ENCODE measurements at places on chromosomes 3 and 15.

DNA sequence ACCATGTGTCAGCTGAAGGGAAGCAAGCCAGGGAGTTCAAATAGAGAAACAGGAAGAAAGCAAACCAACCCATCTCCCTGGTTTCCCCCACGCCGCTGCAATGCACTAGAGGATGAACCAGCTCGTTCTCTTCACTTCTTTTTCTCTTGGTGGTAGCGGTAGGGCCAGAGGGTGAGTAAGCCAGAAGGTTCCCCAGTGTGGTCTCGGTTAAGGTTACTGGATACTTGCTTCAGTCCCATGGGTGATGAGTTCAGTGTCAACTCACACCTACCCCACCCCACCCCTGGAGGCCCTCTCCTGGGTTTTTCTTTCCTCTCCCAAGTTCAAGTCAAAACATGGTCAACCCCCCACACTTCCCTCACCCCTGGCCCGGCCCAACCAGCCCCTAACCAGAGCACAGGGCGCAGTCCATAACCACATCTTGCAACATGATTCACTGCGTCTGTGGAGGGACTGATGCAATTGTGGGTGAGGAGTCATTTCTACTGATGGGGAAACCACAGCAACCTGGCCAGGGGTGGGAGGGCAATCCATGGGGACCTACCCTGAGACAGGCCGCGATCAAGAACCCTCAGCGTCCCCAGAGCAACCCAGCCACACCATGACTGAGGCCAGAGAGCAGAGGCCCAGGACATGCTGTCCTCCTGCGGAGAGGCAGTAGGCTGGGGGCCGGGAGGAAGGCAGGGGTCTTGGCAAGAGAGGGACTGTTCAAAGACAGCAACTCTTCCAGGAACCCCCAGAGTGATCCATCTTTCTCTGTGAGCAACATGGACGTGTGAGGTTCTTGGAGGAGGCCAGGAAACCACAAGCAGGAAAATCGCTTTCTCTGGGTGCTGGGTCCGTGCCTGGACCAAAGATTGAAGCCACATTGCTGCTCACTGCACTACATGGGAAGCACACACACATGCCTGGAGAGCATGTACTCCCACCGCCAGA lies 276.6 kb downstream of the UACA start:
- no peak for DNase-seq

DNA sequence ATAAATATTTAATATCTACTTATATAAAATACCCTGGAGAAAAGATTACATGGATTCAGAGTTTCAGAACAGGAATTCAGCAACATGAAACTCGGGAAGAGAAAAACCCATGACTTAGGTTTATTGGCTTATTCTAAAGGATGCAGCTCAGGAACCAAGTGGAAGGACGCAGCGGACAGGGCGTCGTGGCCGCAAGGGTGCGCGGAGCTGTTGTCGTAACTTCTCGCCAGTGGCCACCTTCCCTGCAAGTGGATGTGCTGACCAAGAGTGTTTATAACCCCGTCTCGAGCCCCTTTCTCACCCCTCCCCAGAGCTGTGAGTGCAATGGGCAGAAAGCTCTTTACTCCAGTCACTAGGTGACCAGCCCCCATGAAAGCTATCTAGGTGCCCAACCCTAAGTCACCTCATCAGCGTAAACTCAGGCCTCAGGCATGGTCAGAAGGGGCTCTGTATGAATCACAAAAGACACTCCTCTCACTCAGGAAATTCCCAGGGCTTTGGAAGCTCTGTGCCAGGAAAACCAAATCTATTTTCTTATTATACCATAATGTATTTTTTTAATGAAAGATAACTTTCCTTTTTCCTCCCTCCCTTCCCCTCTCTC lies 77.3 kb downstream of the CHRNA7 start:
- no peak for DNase-seq

DNA sequence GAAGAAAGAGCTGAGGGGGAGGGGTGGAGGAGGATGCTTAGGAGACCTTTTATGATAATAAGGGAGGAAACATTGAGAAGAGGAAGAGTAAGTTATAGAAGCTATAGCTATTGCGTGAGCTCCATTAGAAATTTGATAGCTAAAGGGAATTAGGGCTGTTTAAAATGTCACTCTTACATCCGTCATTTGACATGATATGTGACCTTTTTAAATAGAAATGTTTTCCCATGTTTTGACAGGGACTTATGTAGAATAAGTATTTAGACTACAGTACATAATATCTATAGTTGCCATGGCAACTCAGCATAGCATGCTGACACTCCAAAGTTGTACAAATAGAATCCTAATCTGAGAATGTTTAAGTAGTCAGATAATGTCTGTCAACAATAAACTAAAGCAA lies 19.2 kb downstream of the RAD51 start:
- no peak for DNase-seq

DNA sequence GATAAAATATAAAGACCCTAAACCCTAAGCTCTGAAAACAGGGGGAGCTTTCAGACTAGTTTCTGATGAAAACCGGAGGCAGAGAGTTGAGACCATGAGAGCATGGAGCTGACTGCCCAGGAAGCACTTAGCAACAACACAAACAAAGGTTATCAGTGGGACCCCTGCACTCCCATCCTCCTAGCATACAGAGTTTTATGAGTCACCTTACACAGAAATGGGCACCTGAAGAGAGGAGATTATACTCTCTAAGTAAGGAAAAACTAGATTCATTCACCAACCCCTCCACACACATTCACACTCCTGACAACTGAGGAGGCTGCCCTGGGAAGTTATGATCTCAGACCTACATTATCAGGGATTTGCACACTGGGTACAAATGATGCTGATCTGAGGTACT lies 261.7 kb downstream of the ULK4 start:
- no peak for DNase-seq

GRCh38 chr3:30604093-30604492 lies 2.3 kb upstream of the TGFBR2 start:
- DNase-seq: no peak

DNA sequence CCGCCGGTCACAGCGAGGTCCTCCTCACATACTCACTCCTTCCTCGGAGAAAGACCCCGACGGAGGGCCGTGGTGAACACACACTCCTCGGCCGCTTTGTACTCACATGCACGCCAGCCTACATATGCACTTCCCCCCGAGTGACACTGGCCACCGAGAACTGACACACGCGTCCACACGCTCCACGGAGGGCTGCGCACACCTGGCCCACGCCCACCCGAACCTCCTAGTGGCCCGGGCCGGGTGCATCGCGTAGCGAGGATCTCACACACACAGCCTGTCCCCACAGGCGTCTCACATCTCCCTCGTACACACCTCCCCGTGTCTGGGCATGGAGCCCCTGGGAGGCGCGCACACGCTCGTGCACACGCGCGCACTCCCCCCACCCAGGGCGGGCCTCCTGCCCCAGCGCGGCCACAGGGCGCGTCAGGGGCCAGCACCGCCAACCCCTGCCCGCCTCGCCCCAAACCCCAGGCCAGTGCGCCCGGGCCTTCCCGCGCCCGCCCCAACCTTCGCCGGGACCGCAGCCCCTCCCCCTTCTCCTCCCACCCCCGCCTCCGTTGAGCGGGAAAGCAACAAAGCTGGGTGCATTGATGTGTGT lies 411 bp upstream of the C3orf70 start:
- DNase-seq: no peak

GRCh38 chr3:60839246-60839645 lies 412.0 kb downstream of the FHIT start:
- DNase-seq: no peak

DNA sequence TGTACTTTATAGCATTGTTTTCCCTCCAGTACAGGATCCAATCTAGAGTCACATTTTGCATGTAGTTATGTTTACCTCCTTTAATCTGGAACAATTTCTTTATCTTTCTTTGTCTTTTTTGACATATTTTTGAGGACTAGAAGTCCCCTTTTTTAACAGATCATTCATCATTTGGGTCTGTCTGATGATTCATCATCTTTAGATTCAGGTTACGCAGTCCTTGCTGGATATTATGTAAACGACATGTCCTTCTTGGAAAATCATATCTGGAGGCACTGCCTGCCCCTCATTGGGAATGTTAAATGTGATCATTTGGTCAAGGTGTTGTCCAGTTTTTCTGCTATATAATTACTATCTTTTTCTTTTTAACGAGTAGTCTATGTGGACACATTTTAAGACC lies 18.3 kb downstream of the TGM4 start:
- DNase-seq: no peak

DNA sequence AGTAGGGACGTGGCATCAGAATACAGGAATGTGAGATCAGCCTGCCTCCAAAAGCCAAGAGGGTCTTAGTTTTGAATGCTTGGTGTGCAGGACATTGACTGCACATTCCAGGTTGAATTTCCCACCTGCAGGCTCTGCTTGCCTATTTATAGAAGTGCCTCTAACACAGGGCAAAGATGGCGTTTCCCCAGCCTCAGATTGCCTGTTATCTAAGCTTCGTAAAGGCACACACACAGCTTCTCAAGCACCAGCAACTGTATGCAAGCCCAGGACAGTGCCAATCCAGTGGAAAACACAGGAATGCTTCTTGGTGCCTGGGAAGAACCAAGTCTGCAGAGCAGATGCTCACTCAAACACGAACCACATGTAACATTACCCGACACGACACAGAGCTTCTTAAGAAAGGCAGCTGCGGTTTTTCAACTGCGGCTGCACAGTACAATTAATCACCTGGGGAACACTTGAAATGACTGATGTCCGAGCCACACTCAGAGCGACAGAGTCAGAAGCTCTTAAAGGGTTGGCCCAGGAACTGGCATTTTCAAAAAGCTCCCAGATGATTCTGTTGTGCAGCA lies 90.0 kb upstream of the ANKRD34C start:
- DNase-seq: no peak

GRCh38 chr3:45677033-45677446 lies 12.2 kb upstream of the SACM1L start:
- no peak for DNase-seq

GRCh38 chr3:12706504-12707253 lies 42.8 kb upstream of the RAF1 start:
- peak; percentile 87 for DNase-seq

DNA sequence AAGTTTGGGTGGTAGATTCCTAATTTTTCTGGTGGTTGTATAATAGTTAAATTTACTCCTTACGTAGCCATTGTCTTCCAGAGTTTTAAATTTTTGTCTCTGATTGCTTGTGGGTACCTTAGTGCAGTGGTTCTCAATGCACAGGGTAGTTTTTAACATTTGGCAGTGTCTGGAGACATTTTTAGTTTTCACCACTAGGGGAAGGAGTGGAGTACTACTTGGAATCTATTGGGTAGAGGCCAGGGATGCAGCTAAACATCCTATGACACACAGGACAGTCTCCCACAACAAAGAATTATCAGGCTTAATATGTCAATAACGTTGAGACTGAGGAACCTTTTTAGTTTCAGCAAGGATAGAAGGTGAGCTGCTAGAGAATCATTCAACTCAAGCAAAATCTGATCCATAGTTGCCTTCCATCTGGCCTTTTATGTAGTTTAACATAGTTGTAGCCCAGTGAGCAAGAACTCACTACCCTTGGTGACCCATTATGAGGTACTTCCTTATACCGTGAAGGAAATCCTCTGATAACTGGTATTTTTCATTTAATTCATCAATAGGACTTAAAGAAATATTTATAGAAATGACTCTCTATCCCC lies 8.6 kb upstream of the STX19 start:
- peak; percentile 5 for DNase-seq
